HT-29 (cell line): ENCODE measurements at places on chromosomes 3 and 15. TPM values are rescaled to one million over a fixed set of nuclear protein-coding genes. Genes with fewer than 3 reads are reported as not detected.

The TMC3 gene
- total RNA-seq: not detected in 2 replicates

DNA sequence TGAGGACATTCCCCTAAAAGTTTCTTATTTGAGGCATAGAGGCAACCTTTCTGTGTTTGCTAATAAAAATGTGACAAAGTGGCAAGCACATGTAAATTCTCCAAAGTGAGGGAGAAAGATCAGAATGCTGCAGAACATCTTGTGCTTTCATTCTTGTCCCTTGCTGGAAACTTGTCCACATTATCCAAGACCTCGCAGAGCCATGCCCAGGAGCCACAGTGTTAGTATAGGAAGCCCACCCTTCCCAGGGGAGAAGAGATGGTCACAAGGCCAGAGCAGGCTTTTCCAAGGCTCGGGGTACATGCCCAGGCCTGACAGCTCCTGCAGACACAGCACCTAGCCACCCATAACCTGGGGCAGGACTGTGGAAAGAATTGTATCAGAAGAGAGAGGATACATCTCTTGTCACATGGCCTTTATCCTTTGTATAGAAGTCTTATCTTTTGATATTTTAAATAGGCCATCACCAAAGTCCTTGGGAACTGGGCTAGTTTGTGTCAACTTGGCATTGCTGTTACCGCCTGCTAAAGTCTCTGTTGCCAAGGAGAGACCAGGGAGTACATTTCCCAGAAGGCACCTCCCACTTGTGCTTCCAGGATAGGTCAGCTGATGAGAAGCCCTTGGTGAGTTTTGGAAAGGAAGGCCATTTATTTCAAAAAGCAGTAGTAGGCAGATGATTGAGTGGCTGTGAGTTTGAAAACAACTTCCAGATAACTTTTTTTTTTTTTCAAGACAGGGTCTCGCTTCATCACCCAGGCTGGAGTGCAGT is 10.5 kb downstream of the DLEC1 start:
- no peak for DNase-seq

- DNase-seq: no peak
Measured at GRCh38 chr3:120180731-120181412, 86.6 kb upstream of the GSK3B start.

GRCh38 chr3:178777718-178778411 is 241.6 kb downstream of the KCNMB2 start:
- no peak for DNase-seq

- DNase-seq: peak; percentile 73
Measured at GRCh38 chr3:183254487-183255347, 1.7 kb downstream of the B3GNT5 start.

GRCh38 chr3:109943181-109943580 is 605.8 kb upstream of the DPPA4 start:
- no peak for DNase-seq

GRCh38 chr3:124976383-124976782 is 41.8 kb upstream of the MUC13 start:
- no peak for DNase-seq

The LHFPL4 gene
- not detected in 2 replicates for total RNA-seq

DNA sequence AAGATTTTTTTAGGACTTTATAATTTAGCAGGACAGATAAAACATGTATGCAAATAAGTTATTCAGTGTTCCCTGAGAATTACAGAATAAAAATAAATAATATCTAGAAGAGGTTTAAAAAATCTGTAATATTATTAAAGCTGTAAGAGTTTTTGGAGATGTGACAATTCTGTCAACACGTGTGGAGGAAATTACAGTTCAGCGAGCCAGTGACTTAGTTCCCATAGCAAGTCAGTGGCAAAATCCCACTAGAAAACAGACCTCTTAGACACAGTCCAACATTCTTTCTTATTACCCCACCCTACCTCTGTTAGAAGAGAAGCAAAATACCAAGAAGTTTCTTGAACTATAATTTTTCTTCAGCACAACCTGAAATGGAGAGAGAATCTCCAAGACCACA is 16.2 kb upstream of the DENND6A start:
- DNase-seq: no peak

The NLGN1 gene
- not detected in 2 replicates for total RNA-seq

DNA sequence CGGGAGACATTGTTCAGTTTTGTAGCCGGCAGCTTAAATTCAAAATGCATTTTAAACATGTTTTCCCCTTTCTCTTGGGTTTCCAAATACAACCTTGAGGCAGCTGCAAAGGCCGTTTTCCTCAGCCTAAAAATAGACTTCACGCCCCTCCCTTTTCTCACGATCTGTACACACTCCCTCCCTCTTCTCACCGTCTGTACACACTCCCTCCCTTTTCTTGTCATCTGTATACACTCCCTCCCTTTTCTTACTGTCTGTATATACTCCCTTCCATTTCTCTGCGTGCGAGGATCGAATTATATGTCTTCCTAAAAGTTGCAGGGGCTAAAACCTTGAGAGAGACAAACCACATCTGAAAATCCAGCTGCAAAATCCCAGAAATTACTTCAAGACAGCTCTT is 8.9 kb downstream of the MUC4 start:
- DNase-seq: no peak

The CISH gene
- total RNA-seq: 0.43 and 0.73 TPM in 2 replicates

- DNase-seq: no peak
Measured at GRCh38 chr3:183775781-183776180, 49.6 kb downstream of the MAP6D1 start.

DNA sequence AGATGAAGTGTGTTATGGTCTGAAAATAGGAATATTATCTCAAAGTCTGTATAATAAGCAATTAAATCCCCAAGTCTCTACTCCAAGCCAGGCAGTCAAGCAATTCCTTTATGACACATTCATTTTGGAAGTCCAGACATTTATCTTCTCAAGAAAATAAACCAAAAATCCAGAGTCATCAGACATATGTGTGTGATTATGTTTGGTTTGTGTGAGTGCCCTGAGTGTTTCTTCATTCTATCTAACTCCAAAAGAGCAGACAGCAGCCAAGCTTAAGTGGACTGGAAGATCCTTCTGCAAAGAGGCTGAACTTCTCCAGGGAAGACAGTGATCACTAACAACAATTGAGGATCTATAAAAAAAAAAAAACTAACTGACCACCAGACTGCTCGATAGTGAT is 239.8 kb downstream of the STAG1 start:
- DNase-seq: no peak

The SV2B gene
- total RNA-seq: not detected in 2 replicates

The AADACL2 gene
- total RNA-seq: not detected in 2 replicates

DNA sequence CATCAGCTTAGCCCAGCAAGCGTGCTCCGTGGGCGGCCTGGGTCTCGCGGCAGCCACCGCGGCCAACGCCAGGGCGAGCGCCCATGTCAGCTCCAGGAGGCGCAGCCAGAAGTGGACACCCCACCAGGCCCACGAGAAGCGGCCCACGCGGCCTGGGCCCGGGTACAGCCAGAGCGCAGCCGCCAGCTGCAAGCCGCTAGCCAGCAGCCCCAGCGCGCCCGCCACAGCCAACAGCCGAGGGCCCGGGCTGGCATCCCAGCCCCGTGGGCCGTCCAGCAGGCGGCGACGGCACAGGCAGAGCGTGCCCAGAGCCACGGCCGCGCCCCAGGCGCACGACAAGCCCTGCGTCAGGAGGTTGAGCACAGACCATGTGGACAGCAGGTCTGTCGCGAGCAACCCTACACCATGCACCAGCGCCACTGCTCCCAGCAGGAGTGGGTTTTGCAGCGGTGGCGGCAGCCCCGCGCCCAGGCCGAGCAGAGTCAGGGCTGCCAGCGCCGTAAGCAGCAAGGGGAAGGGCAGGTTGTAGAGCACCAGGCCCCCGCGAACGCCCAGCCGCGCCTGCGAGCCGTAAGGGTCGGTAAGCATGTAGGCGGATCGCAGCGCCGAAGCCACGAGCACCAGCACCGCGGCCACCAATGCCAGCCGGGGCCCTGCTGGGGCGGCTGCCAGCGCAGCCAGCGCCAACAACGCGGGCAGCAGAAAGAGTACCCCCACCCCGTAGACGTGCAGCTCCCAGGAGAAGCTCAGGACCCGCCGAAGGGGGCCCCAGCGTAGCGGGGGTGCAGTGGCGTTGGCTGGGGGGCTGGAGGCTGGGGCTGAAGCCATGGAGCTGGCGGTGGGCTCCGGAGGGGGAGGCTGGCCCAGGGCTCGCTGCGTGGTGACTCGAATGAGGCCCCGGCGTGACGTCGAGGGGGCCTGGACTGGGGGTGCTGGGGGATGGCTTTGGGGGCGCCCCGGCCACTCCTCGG is 4.9 kb downstream of the PRRT3 start:
- peak; percentile 83 for DNase-seq

The ZDHHC23 gene
- total RNA-seq: 11.5 and 12.6 TPM in 2 replicates

GRCh38 chr15:48751595-48751994 is 59.3 kb downstream of the CEP152 start:
- no peak for DNase-seq

The IQCH gene
- 1.9 and 2.6 TPM in 2 replicates for total RNA-seq

- DNase-seq: no peak
Measured at GRCh38 chr3:78368636-78369345, 1328.9 kb downstream of the ROBO2 start.

GRCh38 chr15:75578173-75578947 is 755 bp downstream of the PTPN9 start:
- peak; percentile 11 for DNase-seq

- DNase-seq: peak; percentile 74
Measured at GRCh38 chr3:24495326-24495994, 810 bp upstream of the THRB start.

The EXD1 gene
- total RNA-seq: not detected in 2 replicates

DNA sequence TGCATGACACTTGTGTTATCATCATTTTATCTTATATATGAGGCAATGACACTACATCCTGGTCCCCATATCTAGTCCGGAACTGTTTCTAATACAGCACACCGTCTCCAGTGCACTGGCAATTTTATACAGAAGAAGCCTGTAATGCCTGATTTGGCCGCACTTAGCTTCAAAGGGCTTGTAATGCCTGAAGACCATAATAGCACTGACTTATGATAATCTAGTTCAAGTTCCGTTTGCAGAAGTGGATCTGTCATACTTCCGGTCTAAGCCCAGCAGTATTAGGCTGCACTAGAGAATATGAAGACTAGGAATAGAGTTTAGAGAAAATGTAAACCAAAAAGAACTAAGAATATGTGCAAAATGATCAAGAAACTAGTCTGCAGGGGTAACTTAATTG is 1.3 kb downstream of the BNIP2 start:
- DNase-seq: peak; percentile 64

- no peak for DNase-seq
Measured at GRCh38 chr3:168141405-168141998, 45.8 kb upstream of the GOLIM4 start.

GRCh38 chr3:46087871-46088270 is 60.6 kb upstream of the XCR1 start:
- peak; percentile 26 for DNase-seq

DNA sequence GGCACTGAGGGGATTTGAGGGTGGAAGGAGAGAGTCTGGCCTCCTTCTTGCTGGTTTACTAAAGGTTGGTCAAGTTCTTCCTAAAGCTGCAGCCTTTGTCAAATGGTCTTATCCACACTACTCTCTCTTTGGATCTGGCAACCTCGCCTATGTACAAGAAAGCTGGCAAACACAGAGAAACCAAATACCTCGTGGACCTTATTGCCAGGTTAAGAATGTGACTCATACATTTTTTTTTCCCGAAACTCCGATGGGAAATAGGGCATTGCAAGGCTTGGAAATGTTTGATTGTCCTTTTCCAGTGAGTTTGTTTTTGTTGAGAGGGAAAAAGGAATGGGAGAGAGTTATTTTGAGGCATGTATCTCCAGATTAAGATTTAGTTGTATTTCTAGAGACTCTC is 13.9 kb downstream of the EOMES start:
- no peak for DNase-seq

The CAMK2N2 gene
- total RNA-seq: 0.13 TPM in 1 of 2 replicates, not detected in the other

The SPATA12 gene
- total RNA-seq: 0.05 and 0.86 TPM in 2 replicates

DNA sequence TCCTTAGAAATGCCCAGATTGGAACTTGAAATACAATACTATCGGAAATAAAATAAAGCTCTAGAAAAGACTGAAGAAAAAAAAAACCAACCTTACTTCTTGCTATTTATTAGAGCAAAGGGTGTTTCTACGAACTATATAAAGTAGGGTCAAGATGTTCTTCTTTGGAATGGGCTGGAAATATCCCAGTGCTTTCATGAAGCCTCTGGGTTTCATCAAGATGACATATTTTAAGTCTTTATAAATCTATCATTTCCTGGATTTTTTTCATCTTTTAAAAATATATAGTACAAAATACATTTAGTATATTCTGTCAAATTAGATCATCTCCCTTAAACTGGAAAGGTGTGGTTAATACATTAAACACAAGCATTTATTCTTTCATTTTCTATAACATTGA is 978.8 kb downstream of the NAALADL2 start:
- DNase-seq: no peak

The A4GNT gene
- not detected in 2 replicates for total RNA-seq

DNA sequence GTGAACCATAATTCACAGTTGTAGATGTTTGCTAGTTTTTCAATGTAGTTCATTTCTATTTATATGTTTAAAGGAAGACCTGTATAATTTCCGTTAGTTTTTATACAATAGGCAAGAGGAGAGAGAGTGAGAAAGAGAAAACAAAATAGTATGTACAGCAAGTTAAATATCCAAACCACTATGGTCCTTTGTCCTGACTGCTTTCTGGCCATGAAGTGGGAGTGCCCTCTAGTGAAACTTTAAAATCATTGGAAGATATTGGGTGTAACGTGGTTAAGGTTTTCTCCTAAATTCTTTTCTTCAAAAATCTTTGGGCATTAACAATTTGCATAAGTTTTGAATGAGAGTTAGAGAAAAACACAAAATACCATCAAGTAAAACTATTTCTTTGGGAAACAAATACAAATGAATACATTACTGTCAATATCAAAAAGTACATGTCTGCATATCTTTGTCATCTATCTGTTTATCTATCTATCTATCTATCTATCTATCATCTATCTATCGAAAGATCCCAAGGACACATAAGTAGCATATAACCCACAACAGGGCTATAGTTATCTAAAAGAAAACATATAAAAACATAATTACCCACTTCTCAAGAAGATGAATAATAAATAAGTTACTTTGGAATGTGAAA is 534.6 kb upstream of the ATP11B start:
- DNase-seq: peak; percentile 75

DNA sequence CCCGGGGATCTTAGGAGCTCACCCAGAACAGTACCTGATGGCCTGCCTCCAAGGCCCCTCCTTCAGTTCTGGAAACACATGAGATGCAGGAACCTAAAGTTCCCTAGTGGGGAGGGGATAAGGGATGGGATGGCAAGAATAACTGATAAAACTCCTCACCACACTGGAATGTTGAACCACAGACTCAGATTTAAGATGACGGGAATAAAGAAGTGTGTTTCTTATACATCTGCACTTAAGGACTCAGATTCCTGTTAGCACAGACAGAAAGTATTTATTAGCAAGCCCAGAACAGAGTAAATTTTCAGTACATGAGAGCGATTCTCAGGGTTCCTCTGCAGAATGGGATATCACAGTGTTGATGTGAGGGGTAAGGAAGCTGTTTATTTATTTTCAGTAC is 245.2 kb downstream of the TLE3 start:
- no peak for DNase-seq

The GPR62 gene
- not detected in 2 replicates for total RNA-seq

- no peak for DNase-seq
Measured at GRCh38 chr15:78460737-78461136, 22.7 kb downstream of the IREB2 start.
